ENCODE measurements at places on chromosomes 12 and 14.

DNA sequence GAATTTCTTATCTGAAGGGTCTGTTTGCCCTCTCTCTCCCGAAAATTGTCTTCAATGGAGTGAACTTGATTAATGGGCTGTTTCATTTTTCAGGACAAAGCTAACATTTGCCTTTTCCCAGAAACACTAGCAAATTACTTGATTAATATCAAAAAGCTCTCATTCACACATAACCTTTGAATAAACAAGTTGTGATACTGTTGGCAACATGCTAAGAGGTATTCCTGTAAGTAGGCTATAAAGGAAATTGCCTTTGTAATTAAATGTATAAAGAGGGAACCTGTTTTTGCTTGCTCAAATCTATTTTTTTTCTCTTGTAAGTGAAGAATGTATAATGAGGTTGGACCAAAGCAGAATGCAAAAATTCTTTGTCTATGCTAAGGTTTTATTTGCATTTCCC, 457.2 kb downstream of the TMTC2 start:
- no peak for DNase-seq

- no peak for DNase-seq
Observed at GRCh38 chr12:30754383-30754749, 385 bp downstream of the CAPRIN2 start.

- DNase-seq = no peak
Observed at GRCh38 chr14:59771577-59771976, 99.0 kb downstream of the RTN1 start.

- no peak for DNase-seq
Observed at GRCh38 chr14:77046721-77047120, 18.2 kb upstream of the IRF2BPL start.

DNA sequence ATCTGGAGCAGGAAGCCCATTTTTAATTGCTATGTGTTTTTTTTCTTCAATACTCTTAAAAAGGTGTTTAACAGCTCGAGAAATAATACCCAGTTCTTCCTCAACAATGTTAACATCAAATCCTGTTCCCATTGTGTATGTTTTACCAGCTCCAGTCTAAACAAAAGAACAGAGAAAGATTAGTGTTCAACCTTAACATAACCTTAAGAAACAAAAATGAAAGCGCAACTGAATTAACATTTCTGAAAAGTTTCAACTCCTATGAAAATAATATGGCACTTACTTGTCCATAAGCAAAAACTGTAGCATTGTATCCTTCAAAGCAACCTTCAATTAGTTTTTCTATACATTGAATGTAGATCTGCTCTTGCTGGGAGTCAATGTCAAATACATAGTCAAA, 73.2 kb downstream of the KIF21A start:
- no peak for DNase-seq

DNA sequence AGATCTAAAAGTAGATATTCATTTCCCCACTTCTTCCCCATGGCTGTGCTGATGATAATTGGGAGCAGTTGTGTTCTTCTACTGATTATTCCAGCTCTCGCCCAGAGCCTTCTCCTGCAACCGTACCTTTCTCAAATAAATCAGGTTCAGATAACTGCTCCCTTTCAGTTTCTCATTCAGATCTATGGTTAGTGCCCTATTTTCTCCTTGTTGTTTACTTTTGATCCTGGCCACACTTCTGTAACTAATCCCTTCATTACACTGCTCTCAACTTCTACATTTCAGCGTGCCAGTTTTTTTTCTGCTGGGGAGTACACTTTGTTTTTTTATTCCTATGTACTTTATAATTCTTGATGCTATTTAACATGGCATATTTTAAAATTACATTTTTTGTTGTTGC, 2.8 kb upstream of the STRAP start:
- no peak for DNase-seq

DNA sequence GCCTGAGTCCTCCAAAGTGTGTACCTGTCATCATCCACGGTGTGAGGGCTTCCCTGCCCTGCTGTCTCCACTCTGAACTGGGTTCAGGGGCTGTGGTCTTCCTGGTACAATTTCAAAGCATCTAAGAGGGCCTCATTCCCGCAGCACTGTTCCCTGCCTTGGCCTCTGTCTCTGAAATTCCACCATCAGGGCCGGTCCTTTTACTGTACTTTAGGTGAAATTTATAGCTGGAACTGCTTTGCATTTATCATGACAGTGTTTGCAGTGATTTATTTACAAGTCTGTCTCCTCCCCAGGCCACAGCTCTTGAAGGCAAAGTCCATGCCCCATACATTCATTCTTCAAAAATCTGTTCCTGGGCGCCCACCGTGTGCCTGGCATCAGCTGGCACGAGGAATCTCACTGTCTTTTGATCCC, 36.9 kb upstream of the NCOR2 start:
- no peak for DNase-seq

DNA sequence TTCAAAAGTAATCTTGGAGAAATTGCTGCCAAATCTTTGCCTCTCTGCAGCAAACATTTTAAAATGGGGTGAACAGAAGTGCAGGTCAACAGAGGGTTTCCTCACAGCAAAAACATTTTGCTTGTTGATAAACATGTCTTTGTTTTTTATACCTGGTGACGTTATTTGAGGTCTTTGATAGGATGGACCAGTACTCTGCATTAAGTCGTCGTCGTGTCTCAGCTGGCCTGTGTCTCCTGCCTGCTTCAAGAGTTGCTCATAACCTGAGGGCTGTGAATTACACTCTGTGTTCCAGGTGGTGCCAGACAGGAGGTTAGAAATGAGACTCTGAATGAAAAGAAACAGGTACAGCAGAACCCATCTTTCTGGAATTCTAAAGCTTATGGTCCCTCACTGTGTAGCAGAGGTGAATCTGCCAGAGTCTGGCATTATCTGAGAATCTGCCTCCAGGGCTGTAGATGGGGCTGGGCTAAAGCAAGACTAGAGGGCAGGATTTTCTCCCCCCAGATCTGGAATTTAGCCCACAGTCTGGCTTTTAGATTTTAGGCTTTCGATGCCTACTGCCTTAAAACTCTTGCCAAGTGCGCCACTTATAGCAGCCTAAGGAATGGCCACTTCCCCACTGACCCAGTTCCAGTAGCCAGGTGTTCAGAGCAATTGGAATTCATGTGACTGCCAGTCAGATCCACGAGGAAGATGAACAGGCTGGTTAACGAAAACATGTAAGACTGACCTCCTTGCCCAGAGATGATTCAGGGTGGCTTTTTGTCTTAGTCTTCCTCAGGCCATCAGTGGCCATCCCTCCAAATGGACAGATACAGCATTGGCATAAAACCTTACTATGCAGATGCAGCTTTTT, 161.2 kb downstream of the PRKCH start:
- no peak for DNase-seq

All from stimulated activated CD4-positive, alpha-beta T cell treated with anti-CD3 and anti-CD28 coated beads, Interleukin-2, amount 100 ng/mL, for 48 hours (primary cell).